ENCODE measurements at places on chromosomes 2 and 18. TPM values are rescaled to one million over a fixed set of nuclear protein-coding genes. Genes with fewer than 3 reads are reported as not detected.

ATOH8 gene
- total RNA-seq, result 5.7 TPM

PID1 gene
- total RNA-seq, result 8.5 TPM

MC4R gene
- total RNA-seq, result 0.36 TPM

DAPL1 gene
- not detected for total RNA-seq

CTDP1 gene
- total RNA-seq, result 26.4 TPM

TUBB6 gene
- total RNA-seq, result 687 TPM
